Activated CD4-positive, alpha-beta T cell treated with anti-CD3 and anti-CD28 coated beads, Interleukin-2, amount 10 ng/mL, durations not matched to agents 24 days and 14 days (primary cell): ENCODE measurements at places on chromosomes 16 and 17.

DNA sequence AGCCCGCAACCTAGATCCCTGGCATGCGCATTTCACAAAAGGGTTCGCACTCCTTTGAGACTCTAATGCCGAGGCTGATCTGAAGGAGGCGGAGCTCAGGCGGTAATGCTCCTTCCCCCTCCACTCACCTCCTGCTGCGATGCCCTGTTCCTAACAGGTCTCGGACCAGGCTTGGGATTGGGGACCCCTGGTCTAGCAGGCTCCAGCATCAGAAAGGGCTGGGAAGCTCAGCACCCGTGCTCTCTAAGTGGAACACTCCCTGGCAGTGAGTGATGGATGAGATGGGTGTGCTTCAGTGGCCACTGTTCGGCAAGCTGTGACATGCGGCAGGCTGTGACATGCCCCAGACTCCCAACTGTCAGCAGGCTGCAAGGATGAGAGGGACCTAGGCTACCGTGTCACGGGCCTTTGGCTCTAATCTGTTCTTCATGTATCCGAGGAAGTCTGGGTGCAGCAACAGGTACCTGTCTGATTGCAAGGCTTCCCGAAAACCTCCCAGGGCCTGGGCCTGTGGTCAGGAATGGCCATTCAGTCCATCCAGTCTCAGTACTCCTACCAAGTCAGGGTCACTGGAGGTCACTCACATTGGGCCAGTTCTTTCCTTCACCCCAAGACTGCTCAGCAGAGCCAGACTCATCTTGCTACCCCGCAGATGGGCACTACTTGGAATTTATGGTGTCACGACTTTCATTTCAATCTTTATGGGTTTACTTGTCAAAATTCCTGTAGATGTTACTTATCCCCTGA is 1.3 kb upstream of the ST6GALNAC2 start:
- H3K4me3 ChIP-seq, result no peak overlapping the region
- peaks cover 68% of the 10 kb centered on the region for H3K27me3 ChIP-seq
- peaks cover 1% of the 10 kb centered on the region for H3K4me1 ChIP-seq
- H3K36me3 ChIP-seq, result no peaks in the 10 kb centered on the region
- H3K27ac ChIP-seq, result no peak overlapping the region

GRCh38 chr16:67544844-67545664 is 16.4 kb downstream of the RIPOR1 start:
- no peak overlapping the region for H3K4me3 ChIP-seq
- DNase-seq, result no peak
- H3K4me1 ChIP-seq, result peaks cover 38% of the 10 kb centered on the region
- H3K27me3 ChIP-seq, result no peaks in the 10 kb centered on the region
- peaks cover 18% of the 10 kb centered on the region for H3K36me3 ChIP-seq
- no peak overlapping the region for H3K27ac ChIP-seq

DNA sequence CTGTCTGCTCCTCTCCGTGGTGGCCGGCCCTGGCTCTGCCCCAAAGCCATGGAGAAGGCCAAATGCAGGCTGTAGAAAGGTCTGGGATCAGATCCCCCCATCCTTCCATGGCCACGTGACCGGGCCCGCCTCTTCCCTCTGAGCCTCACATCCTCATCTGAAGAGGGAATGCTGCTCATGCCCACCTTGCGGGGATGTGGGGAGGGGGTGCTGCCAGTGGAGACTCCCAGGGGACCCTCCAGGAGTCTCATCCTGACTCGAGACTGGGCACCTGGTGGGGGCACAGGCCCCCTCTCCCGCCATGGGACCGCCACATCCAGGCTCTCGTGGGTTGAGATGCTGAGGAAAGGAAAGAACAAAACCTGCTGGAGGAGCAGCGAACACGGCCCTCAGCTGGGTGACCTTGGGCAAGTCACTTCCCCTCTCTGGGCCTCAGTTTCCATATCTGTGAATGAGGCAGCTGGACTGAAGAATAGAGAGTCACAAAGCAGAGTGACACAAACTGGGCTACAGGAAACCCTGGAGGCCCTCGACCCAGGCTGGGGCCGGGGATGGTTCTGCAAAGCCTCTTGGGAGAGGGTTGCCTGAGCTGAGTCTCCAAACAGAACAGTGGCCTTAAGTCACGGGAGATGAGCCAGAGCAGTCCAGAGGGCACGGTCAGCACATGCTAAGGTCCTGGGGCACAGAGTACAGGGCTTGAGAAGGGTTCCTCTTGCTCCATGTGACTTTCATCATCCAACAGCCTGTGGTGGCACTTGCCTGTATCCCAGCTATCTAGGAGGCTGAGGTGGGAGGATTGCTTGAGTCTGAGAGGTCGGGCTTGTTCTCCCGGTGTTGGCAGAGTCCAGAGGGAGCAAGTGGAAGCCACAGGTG is 30.1 kb downstream of the SOCS1 start:
- H3K27ac ChIP-seq, result peak overlapping the region; percentile 100
- H3K4me1 ChIP-seq, result peaks cover 59% of the 10 kb centered on the region
- no peaks in the 10 kb centered on the region for H3K27me3 ChIP-seq
- H3K36me3 ChIP-seq, result peaks cover 3% of the 10 kb centered on the region
- no peak for DNase-seq

DNA sequence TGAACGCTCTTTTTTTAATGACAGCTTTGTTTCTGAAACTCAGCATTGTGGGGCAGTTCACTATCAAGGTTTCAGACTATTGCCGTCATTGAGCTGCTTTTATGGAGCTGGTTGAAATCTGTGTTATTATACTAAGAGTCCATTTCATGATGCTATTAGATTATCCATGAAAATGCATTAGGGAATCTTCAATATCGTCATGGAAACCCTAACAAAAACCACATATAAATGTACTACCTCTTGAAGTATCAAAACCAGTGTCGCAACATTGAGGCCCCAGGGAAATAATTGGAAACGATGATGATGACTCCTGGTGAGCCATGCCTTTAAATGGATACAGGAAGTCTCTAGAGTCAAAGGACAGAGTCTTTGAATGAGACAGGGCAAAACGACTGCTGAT is 231.6 kb upstream of the CPHXL start:
- H3K4me1 ChIP-seq, result no peaks in the 10 kb centered on the region
- DNase-seq, result no peak
- no peak overlapping the region for H3K4me3 ChIP-seq
- H3K27ac ChIP-seq, result no peak overlapping the region
- H3K36me3 ChIP-seq, result no peaks in the 10 kb centered on the region

DNA sequence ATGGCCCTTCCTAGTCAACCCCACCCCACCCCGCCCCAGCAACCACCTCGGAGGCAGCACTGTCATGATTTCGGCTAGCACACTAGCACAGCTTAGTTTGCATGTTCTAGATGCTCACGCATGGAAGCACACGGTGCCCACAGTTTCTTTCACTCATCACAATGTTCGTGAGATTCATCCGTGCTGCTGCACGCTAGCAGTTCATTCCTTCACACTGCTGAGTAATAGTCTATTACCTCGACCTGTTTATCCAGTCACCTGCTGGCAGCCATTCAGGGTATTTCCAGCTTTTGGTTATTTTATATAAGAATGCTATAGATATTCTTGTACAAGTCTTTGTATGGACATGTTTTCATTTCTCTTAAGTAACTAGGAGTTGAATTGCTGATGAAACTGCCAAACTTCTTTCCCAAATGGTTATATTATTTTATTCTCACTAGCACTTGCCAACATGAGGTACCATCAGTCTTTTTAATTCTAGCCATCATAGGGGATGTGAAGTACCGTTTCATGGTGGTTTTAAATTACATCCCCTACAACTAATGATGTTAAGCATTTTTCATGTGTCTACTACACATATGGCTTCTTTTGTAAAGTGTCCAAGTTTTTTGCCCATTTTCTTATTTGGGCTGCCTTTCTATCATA is 75.7 kb downstream of the CYTH1 start:
- H3K27me3 ChIP-seq, result no peaks in the 10 kb centered on the region
- peaks cover 51% of the 10 kb centered on the region for H3K36me3 ChIP-seq
